Astrocyte (in vitro differentiated cells and primary cell): ENCODE measurements at places on chromosomes 13 and 19. TPM values are rescaled to one million over a fixed set of nuclear protein-coding genes. Genes with fewer than 3 reads are reported as not detected.

DNA sequence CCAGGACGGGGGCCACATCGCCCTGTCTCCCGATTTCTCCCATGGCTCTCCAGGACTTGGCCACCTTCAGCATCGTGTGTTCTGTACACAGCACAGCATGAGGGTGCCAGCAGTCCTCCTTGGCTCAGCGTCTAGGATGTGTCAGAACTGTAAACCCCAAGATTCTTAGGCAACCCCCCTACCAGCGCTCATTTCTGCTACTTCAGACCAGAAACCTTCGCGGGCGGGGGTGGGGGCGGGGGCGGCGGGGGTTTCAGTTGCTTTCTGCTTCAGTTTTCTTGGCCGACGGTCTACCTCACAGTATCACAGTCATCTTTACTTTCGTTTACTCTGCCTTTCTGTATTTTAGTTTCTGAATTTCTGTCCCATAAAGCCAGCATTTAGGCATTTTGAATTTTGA lies 82.4 kb downstream of the GGACT start:
- H3K27me3 ChIP-seq: no peaks in the 10 kb centered on the region
- DNase-seq: no peak
- peaks cover 4% of the 10 kb centered on the region for H3K4me1 ChIP-seq
- no peak overlapping the region for H3K27ac ChIP-seq
- H3K36me3 ChIP-seq: no peaks in the 10 kb centered on the region

GRCh38 chr19:2711172-2711874 lies 8.8 kb upstream of the GNG7 start:
- peaks cover 9% of the 10 kb centered on the region for H3K4me1 ChIP-seq
- no peak overlapping the region for H3K27ac ChIP-seq
- H3K4me3 ChIP-seq: no peak overlapping the region
- peak; percentile 73 for DNase-seq
- H3K36me3 ChIP-seq: no peaks in the 10 kb centered on the region
- H3K27me3 ChIP-seq: peaks cover 2% of the 10 kb centered on the region

- no peak for DNase-seq
- H3K4me3 ChIP-seq: no peak overlapping the region
These were observed 7.9 kb downstream of the NAPA start for GRCh38 chr19:47507012-47507411.

Gene CLEC17A
- 0.09 TPM in 1 of 2 replicates, not detected in the other for total RNA-seq

Gene FOSB
- 8.2 and 13.3 TPM in 2 replicates for total RNA-seq
